Upper lobe of left lung (tissue), 6 donors: ENCODE measurements at places on chromosomes 4 and X. TPM values are rescaled to one million over a fixed set of nuclear protein-coding genes. Genes with fewer than 3 reads are reported as not detected.

The SMIM31 gene
- total RNA-seq: 1.7 TPM

The SPATA4 gene
- 0.61 TPM for total RNA-seq

GRCh38 chr4:20279381-20279780 lies 27.7 kb downstream of the SLIT2 start:
- no peaks in the 10 kb centered on the region for H3K27me3 ChIP-seq
- H3K4me1 ChIP-seq: no peaks in the 10 kb centered on the region

GRCh38 chr4:67713529-67714247 lies 12.7 kb upstream of the UBA6 start:
- H3K27ac ChIP-seq: no peak overlapping the region
- no peak overlapping the region for H3K4me3 ChIP-seq
- H3K36me3 ChIP-seq: no peaks in the 10 kb centered on the region
- no peaks in the 10 kb centered on the region for H3K4me1 ChIP-seq
- H3K27me3 ChIP-seq: no peaks in the 10 kb centered on the region

DNA sequence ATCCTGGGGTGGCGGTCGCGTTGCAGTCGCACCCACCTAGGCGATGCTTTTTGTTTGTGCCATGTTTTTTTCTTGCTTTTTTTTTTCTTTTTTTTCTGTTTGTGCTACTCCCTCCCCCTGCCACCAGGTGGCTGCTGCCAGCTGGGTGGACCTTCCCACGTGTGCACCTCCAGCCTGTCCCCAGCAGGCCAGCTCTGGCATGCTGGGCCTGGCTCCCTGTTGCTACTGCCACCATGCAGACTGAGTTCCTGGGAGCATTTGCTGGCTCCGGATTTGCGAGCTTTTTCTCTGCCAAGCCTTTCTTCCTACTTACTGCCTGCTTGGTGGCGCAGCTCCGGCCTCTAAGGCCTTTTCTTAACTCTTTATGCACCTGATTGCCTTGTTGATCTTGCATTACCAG lies 161.2 kb upstream of the WDFY3 start:
- DNase-seq: peak; percentile 34
- H3K27me3 ChIP-seq: no peaks in the 10 kb centered on the region
- no peak overlapping the region for H3K4me3 ChIP-seq

GRCh38 chr4:99088023-99088449 lies 552 bp downstream of the ADH5 start:
- peaks cover under 1% of the 10 kb centered on the region for H3K36me3 ChIP-seq
- H3K4me1 ChIP-seq: peaks cover 42% of the 10 kb centered on the region
- peak overlapping the region; percentile 97 for H3K27ac ChIP-seq
- peak overlapping the region; percentile 90 for H3K4me3 ChIP-seq
